Germinal center (tissue), 1 donor: ENCODE measurements at places on chromosomes 7 and 10.

GRCh38 chr10:11551104-11551503 lies 60.3 kb downstream of the USP6NL start:
- DNase-seq, result no peak

DNA sequence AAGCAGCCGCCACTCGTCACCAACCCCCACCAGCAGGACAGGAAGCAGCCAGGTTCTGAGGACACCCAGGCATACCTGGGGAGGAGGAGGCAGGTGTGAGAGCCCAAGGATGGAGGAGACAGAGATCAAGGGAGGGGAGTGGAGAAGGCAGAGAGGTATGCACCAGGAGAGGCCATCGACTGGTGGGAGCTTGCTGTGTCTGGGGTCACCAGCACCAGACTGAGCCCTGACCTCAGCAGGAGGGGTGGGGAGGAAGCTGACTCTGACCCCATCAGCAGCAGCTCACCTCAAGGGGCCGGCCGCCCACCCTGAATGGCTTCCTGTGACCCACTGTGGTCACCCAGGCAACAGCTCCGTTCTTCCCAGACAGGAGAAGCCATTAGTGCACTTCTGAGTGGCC lies 7.8 kb downstream of the VIPR2 start:
- no peak for DNase-seq

GRCh38 chr10:9052767-9053166 lies 998.3 kb downstream of the GATA3 start:
- no peak for DNase-seq

DNA sequence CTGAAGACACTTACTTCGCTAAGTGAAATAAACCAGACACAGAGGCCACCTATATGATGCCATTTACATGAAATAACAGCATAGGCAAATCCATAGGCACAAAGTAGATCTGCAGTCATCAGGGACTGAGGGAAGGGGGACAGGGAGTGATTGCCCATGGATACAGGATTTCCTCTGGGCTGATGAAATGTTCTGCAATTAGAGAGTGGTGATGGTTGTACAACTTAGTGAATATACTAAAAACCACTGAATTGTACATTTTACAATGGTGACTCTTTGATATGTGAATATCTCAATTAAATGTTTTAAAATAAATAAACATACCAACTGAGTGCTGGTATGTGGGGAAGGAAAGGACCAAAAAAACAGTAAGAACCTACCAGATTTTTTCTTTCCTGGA lies 20.4 kb downstream of the PPA1 start:
- DNase-seq, result no peak

DNA sequence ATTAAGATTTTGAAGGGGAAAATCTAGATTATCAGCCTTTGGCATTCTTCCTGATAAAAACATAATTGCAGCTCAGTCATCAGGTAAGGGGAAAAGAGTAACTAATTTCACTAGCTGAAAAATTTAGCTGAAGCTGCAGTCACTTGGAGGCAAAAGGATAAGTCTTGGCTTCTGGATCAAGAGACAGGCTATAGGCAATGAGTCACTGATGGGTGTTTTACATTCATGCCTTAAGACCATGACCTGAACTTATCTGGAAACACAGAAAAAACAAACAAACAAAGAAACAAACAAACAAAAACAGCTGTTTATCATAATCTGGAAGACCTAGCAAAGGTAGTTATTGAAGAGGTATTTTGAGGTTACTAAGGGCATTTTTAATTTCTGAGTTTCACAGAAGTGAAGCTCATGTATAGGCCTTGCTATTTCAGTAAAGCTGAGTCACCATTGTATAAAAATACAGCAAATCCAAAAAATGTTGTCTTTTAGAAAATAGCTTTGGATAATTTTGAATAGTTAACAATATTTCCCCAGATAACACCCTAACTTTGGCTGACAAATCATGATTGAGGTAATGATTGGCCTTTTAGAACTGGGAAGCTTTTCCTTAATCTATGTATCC lies 40.3 kb downstream of the ZNF22 start:
- no peak for DNase-seq

DNA sequence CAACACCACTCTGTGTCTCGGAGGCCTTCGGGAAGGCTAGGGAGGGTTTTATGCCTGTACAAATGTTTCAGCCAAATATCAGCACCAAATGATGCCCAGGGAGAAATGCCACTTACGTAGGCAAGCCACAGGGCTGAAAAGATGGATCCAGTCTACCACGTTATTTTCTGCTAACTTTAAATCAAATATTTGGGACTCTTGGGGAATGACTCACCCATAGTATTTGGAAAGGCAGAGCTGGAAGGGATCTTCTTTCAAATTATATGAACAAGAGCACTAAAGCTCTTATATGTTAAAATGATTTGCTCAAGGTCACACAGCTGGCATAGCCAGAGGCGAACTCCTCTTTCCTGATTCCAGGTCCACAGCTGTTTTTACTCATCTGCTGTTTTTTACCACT lies 591.4 kb downstream of the SORCS1 start:
- DNase-seq, result no peak

GRCh38 chr10:84698989-84699388 lies 370.6 kb downstream of the CCSER2 start:
- DNase-seq, result no peak

- DNase-seq, result no peak
Observed at GRCh38 chr10:105148921-105149320, 507.8 kb downstream of the SORCS3 start.

GRCh38 chr10:62045765-62046521 lies 144.4 kb downstream of the ARID5B start:
- DNase-seq, result no peak

- DNase-seq, result no peak
Observed at GRCh38 chr10:113518415-113518814, 34.4 kb upstream of the HABP2 start.

DNA sequence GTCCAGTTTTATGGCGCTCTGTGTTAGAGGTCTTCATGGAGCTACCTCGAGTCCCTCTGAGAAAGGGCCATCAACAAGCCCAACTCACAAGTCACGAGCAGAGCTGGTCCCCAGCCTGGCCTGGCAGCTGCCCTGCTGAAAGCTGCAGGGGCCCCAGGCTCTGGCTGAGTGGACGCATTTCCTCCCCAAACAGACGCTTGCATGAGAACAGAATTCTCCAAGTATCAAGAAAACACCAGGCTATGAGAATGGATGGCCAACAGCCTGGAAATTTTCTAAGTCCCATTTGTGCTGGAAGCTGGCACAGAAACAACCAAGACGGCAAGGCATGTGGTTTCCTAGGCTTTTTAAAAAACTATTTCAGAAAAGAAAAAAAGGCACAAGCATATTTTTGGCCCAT lies 114.8 kb downstream of the FAM53B start:
- no peak for DNase-seq

DNA sequence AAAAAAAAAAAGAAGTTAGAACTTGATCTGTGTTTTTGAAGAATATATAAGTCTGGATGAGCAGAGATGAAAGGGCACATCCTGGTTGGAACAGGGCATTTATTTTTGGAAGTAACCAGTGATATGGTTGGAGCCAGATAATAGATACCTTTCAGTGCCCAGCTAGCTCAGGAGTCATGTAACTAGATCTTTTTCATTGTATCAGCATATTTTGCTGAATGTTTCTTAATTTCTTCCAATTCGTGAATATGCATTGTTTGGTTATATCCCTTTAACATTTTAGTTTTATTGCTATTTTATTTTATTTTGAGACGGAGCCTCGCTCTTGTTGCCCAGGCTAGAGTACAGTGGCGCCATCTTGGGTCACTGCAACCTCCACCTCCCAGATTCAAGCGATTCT lies 81.8 kb downstream of the LCOR start:
- DNase-seq, result no peak

DNA sequence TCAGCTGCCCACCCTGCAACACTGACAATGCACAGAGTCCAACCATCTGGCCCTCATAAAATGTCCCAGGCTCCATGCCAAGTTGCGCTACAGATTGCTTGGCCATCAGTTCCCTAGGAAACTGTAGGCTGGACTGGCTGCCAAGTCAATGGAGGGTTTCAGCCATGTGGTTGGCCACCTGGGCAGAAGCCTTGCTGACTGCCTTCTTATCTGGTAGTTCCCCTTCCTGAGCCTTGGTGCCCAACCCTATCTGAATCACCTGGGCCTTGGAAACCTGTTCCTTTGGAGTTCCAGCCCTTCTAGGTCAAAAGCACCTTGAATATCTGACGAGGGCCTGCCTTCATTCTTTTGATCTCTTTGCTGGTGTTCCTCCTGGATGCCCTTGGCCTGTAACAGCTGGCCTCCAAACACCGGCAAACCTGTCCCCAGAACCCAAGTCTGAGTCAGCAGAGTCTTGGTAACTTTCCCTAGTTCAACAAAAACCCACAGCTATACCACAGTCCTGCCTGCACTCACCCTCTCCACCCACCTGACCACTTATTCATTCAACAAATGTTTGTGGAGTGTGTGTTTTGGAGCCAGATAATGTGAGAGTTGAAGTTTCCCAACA lies 37.4 kb upstream of the KDM7A start:
- DNase-seq, result no peak

DNA sequence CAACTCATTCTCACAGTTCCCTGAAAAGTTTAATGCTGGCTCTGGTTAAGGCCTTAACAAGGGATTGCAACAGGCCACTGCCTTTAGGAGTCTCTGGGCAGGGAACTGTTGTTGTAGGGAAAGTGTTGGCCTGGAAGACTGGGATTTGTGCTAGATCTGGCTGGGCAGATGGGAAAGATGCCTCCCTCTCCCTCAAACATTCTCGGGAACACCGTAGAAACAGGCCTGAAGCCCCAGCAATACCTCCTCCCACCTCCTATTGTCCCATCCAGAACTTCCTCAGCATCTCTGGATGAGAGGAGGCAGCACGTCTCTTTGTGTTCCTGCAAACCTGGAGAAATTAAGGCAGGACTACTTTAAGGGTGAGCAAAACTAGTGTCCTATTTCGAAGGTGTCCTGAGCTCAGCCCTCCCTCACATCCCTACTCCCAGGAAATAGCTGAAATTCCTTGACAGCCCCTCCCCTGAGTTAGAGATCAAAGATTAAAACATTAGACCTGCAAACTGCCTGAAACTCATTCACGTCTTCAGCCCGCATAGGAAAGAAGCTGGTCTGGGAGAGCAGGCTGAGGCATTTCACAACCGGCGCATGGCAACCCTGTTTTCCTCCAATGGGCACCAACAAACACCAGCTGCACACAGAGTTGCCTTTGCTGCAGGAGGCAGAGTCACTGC lies 10.9 kb upstream of the MAP3K8 start:
- peak; percentile 55 for DNase-seq

GRCh38 chr7:31875424-31875823 lies 188.4 kb downstream of the PPP1R17 start:
- DNase-seq, result no peak

- DNase-seq, result no peak
Observed at GRCh38 chr7:92590711-92591310, 621 bp upstream of the FAM133B start.
